ENCODE measurements at places on chromosomes 12 and 14.

DNA sequence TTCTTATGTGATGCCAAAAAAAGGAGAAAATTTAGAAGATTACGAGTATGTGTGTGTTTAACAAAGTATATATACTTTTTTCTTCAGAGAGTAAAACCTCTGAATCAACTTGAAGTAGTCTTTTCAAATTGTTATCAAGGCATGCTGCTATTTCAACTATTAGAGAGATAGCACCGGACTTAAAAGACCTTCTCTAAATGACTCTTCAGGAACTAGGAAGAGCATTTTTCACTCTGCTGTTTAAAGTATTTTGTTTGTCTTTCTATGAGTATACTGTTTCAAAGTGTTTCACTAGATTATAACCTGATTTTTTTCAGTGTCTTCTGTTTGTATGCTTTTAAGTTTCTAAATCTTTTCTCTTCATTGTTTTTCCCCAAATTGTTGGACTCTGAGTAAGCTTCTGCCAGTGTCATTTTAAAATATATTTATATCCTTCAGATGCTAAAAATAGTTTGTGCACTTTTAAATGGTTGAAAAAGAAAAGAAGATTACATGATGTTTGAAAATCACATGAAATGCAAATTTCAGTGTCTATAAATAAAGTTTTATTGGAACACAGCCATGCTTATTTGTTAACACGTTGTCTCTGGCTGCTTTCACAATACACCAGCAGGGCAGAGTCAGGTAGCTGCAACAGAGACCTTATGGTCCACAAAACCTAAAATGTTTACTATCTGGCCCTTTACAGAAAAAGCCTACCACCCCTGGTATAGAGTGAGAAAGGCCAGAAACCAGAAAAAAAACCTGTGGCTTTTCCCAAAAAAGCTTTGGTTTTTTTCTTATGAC, 21.3 kb downstream of the CRADD start:
- no peak for DNase-seq

GRCh38 chr12:56699020-56699661, 11.1 kb upstream of the PTGES3 start:
- DNase-seq: peak; percentile 50

DNA sequence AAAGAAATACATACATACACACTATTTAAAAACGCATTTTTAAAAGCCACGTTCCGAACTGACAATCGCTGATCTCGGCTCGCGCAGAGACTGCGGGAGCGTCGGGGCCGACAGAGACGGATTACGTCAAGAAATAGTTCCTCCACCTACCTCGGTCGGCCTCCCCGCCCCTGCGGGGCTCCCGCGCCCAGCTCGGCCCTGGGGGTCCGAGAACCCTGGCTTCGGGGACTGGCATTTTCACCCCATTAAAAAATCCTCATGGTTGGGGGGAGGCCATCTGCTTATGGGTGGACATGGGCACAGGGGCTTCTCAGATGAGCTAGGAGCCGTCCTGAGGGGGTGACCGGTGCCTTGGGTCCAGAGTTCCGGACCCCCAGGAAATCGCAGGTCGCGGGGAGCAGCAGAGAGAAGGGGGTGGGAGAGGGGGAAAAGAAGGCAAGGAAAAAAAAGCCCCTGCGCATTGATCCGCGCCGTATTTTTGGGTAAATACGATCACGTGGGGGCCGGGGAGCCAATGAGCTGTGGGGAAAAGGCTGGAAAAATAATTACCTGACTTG, 324 bp upstream of the HOXC9 start:
- DNase-seq: no peak

- DNase-seq: no peak
Observed at GRCh38 chr14:65043893-65044595, 57.3 kb downstream of the FNTB start.

DNA sequence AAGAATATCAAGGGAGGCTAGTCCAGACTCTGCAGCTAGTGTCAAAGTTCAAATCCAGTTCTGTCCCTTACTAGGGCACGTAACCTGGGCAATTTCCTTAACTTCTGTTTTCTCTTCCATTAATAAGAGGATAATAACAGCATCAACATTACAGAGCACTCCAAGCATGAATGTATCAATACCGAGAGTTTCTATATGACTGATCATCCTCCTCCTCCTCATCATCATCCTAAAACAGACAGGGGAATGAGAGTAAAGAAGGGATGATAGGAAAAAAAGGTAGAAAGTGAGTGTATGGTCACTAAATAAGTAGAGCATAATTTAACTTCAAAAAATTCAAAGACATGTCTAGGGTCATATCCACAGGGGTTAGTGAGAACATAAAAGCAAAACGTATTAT, 171.4 kb downstream of the NDUFA12 start:
- no peak for DNase-seq

DNA sequence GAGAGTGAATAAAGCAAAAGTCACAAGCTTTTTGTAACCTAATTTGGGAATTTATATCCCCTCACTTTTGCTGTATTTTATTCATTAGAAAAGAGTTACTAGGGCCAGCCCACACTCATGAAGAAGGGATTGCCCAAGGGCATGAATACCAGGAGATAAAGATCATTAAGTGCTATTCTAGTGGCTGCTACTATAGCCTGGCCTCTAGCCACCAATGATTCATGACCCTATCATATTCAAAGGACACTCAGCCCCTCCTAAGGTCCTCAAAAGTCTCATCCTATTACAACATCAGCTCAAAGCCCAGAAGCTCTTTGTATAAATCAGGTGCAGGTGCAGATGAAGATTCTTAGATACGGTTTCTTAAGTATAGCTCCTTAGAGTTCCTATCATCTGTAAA, 518.1 kb downstream of the TRHDE start:
- DNase-seq: no peak

GRCh38 chr12:89468648-89469326, 55.8 kb downstream of the GALNT4 start:
- DNase-seq: no peak

- DNase-seq: peak; percentile 96
Observed at GRCh38 chr12:76183459-76184186, 99.1 kb upstream of the NAP1L1 start.

DNA sequence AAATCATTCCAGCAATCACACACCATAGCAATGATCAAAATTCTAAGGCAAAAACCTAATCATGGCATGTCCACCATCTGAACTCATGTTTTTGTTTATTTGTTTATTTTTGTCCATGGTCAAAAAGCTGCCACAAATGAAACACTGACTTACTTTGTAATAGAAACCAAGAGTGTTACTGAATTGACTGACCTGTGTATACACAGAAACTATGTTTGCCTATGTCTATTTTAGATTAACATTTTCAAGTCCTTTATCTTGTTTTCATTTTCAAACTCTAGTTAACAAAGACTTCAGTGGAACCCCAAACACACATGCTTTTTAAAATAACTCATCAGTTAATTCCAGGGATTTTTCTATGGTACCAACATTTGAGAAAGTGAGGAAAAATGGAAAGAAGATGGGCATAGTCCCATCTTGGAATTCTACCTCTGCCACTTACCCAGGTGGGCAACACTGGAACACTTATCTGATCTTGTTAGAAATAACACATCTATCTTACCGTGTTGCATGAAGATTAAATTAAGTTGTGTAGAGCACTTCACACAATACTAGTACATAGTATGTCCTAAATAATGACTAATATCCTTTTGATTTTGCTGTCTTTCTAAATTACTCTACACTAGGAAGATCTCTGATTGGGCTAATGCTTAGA, 6.4 kb downstream of the LUM start:
- no peak for DNase-seq

GRCh38 chr14:75132382-75133086, 5.7 kb upstream of the NEK9 start:
- DNase-seq: peak; percentile 91
